BJ (cell line): ENCODE measurements at places on chromosomes 11 and 22. TPM values are rescaled to one million over a fixed set of nuclear protein-coding genes. Genes with fewer than 3 reads are reported as not detected.
A peak's percentile ranks its signal among the peaks of the same experiment; 100 is the strongest.

The GPHA2 gene
- not detected in 2 replicates for polyA plus RNA-seq

The SLC43A3 gene
- 16.7 and 26.7 TPM in 2 replicates for polyA plus RNA-seq

The PLEKHB1 gene
- 0.29 and 0.40 TPM in 2 replicates for polyA plus RNA-seq

The CREB3L1 gene
- 21.5 and 39.4 TPM in 2 replicates for polyA plus RNA-seq

The PHETA2 gene
- polyA plus RNA-seq: 20.1 and 27.4 TPM in 2 replicates

DNA sequence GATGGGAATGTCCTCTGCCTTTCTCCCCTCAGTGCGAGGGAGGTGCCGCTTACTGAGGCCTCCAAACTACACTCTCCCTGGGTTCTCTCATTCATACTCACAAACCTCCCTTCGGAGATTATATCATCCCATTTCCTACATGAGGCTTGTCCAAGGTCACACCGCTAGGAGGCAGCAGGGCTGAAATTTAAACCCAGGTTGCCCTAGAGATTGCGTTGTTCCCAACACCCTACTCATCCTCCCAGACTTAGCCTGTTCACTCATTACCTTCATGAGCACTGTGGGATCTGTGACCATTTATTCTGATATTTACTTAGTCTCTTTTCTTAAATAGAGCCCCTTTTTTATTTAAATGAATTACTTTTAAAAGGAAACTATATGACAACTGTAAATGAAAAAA lies 31.1 kb downstream of the SDHAF2 start:
- DNase-seq: no peak

GRCh38 chr11:63911440-63911839 lies 5.5 kb downstream of the RCOR2 start:
- no peak for DNase-seq

- no peak for DNase-seq
Observed at GRCh38 chr11:41659985-41660384, 200.5 kb upstream of the LRRC4C start.

GRCh38 chr11:48366365-48366764 lies at the start of gene OR4C5:
Gene OR4C5 (minus strand): TSS chr11:48366465. CDS start chr11:48366465, 0 bp downstream.
- DNase-seq: no peak

- DNase-seq: no peak
Observed at GRCh38 chr11:113818426-113818825, 38.8 kb downstream of the CLDN25 start.

DNA sequence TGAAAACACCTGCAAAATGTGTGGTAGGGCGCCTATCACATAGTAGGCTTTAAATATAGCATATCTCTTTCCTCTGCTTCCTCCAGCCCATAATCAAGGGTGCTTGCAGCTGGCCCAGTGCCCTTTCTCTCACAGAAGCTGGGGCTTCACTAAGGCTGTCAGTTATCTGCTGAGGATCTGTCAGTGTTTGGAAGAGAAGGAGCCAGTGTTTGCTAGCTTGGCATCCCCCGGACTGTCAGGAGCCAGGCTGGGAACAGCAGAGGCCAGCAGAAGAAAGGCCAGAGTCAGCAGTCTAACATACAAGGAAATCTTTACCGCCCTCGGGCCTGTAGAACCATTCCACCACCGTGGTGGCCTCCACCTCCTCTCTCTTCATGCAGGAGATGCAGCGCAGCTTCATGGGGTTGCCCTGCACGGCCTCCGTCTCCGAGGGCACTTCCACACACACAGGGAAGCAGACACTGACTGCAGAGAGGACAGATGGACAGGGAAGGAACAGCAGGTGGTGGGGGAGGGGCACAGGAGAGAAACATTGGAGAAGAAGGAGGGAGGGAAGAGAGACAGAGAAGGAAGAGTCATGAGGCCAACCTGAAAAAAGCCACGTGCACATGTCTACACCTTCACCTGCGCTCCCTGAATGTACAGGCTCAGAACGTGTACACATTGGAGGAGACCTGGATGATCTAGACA lies 9.0 kb downstream of the SCN3B start:
- no peak for DNase-seq

GRCh38 chr11:93530468-93530826 lies 12.7 kb downstream of the SMCO4 start:
- DNase-seq: no peak

DNA sequence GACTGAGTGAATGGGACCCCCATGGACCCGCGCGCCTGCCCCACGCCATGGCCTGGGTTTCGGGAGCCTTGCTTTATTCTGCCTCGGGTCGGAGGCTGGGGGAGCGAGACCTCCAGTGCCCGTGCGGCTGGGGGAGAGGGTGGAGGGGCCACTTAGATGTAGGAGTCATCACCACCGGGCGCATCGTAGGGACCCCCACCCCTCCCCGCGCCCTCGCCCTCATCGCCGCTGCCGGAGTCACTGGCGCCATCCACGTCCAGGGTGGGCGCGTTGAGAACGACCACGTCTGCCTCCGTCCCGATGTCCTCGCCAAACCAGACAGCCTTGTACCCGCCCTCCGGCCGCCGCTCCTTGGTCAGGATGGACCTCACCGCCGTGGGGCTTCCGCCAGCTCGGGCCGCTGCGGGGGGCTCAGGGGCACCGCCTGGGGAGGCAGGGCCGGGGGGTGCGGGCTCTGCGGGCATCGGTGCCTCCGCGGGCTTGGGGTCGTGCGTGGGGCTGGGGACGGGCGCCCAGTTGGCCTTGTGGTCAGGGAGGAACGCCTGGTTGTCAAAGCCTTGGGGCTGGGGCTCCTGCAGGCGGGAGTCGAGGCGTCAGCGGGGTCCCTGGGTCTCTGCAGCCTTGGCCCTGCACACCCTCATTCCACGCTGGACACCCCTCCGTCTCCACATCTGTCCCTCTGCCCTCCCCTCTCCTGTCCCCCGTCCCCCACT lies 1.6 kb upstream of the IRF7 start:
- DNase-seq: no peak

DNA sequence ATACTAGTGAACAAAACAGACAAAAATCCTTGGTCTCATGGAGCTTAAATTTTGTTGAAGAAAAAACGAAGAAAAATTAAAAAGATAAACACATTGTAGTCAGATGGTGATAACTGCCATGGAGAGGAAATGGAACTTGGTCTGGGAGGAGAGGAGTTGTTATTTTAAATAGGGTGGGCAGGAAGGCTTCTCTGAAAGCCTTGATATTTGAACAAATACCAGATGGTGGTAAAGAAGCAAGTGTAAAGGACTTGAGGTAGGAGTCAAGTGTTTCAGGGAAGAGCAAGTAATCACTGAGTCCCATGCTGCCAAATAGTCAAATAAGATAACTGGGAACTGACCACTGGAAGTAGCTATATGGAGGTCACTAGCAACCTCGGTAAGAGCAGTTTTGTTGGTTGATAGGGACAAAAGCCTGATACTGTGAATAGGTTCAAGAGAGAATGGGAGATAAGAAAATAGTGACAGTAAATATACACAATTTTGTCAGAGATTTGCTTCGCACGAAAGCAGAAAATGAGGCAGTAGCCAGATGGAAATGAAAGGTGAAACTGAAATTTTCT lies 55.1 kb downstream of the SESN3 start:
- no peak for DNase-seq

GRCh38 chr22:27992294-27993165 lies 73.5 kb upstream of the PITPNB start:
- DNase-seq: no peak

GRCh38 chr11:36471577-36471976 lies 38.5 kb downstream of the TRAF6 start:
- no peak for DNase-seq

DNA sequence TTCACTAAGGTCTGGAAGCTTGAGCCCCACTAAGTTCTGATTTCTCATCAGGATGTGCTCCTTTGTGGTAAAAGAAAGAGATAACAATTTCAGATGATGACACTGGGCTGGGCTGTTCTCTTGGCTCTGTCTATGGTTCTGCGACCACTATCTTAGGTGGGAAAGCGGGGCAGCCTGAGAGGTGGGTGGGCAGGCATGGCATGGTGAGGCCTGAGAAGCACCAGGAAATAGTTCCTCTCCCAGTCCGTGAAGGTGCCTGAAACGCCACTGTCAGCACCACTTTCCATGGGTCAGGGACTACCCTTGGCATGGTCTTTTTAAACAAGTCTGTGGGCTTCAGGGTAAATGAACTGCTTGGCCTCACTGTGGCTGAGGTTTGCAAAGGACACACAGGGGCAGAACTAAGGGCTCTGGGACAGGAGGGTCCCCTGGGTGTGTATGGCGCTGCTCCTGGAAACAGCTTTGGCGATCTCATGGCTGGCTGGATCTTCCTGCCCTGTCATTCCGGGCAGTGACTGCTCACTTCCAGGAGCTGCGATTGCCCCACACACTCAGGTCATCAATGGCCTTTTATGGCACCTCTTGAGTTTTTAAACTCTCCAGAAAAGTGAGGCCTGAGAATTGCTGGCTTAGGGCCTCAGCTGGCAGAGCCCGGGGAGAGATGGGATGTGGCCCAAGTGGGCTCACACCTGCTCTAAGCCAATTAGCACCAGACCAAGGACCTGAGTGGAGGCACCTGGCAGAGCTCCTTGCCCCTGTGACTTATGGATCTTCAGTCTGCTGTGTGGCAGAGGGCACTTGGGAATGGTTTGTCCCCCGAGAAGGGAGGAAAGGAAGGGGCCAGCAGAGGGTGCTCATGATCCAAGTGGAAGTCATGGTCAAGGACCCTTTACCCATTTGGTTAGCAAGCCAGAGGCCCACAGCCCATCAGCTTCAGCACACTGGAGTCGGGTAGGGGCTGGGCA lies 55.6 kb upstream of the LYVE1 start:
- DNase-seq: no peak

- DNase-seq: no peak
Observed at GRCh38 chr11:91296629-91297028, 928.0 kb upstream of the FAT3 start.

- no peak for DNase-seq
Observed at GRCh38 chr11:36257351-36257750, 31.9 kb downstream of the COMMD9 start.

DNA sequence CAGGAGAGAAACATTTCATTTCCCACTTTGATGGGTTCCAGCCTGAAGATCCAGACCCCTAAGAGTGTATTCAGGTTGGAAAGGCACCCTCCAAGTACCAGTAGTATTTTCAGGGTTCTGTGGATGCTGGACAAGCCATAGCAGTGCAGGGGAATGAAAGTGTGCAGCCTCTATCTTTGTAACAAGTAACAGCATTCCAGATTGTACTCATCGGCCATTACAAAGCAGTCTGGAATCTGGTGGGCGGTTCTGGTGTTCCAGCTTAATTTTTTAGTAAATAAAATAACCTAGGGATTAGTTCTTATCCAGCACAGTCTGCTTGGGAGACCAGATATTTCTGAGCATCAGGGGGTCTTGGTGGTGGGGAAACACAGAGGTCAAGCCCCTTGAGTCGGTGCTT lies 22.6 kb downstream of the APLNR start:
- DNase-seq: peak; percentile 45

DNA sequence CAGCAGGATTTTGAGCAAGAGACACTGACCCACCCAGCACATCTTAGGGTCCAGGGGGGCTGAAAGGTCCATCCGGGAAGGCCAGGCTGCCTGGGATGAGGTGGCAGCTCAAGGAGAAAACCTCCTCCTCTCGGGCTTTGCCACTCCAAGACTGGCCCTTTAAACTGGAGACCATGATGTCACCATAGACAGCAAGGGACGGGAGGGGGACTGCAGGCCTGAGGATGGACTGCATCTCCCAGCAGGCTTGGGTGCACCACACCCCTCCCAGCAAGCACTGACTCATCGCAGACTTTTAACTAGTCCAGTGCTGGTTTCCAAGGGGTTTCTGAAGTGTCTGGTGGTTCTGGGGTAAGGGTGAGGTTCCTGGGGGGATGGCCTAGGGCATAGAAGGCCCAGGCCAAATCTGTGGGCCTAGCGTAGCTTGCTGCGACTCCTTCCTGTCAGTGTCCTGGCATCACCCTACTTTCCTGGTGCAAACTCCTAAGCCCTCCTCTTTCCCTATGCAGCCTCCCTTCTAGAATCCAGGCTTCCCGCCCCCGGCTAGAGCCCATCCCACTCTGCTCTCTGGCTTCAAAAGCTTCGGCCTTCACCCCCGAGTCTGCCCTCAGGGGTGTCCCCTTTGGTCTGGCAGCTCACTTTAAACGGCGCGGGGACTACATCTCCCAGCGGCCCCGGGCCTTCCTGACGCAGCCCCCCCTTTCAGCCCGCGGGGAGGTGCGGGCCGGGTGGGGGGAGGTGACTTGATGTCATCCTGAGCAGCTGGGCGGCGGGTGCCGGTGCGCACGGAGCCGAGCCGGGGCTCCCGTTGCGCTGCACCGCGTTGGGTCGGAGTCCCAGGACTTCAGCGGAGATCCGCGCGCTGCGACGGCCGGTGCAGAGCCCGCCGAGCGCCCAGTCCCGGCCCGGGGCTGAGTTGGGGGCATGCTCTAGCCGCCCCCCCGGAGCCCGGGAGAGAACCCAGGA lies at the start of gene PPP2R5B:
Gene PPP2R5B, plus strand, starts transcription at position 746 of the 966 bp plus-strand sequence. CDS start 1,046 bp downstream, outside the sequence.
- DNase-seq: peak; percentile 78

DNA sequence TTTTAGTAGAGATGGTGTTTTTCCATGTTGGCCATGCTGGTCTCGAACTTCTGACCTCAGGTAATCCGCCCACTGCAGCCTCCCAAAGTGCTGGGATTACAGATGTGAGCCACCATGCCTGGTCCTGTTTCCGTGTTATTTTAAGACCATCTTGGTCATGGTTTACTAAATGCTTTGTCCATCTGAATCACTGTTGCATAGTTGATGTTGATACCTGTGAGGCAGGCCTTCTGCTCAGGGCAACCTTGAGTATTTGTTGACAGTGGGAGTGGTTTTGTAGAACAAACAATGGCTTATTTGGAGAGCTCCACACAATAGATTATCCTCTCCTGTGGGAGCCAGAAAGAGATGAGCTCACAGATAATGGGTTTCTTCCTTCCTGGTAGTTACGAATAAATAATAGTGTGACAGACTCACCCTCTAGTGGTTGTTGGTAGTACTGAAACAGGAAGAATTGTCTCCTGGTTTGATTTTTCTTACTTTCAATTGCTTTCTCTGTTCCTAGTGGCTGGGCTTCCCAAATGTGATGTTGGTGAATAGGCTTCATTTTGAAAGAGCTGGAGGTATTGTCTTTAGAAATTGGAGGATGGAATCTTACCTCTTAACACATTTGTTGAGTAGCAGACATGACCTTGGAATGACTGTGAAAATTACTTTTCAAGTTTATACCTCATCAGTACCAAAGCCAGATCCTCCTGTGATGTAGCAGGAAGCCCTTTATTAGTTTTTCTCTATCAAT lies 39.0 kb downstream of the CTNND1 start:
- peak; percentile 39 for DNase-seq

DNA sequence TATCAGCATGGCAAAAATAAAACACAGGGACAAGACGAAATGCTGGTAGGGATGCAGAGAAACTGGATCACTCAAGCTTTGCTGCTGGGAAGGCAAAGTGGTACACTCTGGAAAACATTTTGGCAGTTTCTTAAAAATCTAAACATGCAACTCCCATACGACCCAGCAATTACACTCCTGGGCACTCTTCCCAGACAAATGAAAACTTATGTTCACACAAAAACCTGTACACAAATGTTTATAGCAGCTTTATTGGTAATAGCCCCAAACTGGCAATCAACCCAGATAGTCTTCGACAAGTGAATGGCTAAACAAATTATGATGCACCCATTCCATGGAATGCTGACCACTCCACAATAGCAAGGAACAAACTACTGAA lies 35.8 kb upstream of the PRR5 start:
- DNase-seq: no peak

- no peak for DNase-seq
Observed at GRCh38 chr11:11252403-11252802, 100.6 kb downstream of the CSNK2A3 start.
